NCI-H460 (cell line): ENCODE measurements at places on chromosomes 4 and X. TPM values are rescaled to one million over a fixed set of nuclear protein-coding genes. Genes with fewer than 3 reads are reported as not detected.

Gene NPY1R
- total RNA-seq, result 0.07 TPM in 1 of 2 replicates, not detected in the other

Gene FAM236D
- not detected in 2 replicates for total RNA-seq

Gene BANK1
- total RNA-seq, result 0.05 and 0.12 TPM in 2 replicates

Gene ELOVL6
- 10.2 and 11.9 TPM in 2 replicates for total RNA-seq

Gene PPP2R3B
- total RNA-seq, result 38.1 and 45.3 TPM in 2 replicates

Gene GUCY1B1
- total RNA-seq, result 0.58 and 1.1 TPM in 2 replicates

Gene APELA
- not detected in 2 replicates for total RNA-seq

Gene LAP3
- 60.4 and 63.8 TPM in 2 replicates for total RNA-seq

Gene CDX4
- total RNA-seq, result not detected in 2 replicates

Gene F8A3
- 0.30 and 1.0 TPM in 2 replicates for total RNA-seq

Gene NAA11
- total RNA-seq, result not detected in 2 replicates

Gene PDLIM3
- 7.8 and 10.9 TPM in 2 replicates for total RNA-seq

Gene SPANXA1
- total RNA-seq, result not detected in 2 replicates

Gene ZFYVE28
- total RNA-seq, result 7.1 and 10.0 TPM in 2 replicates

Gene CLGN
- total RNA-seq, result 69.0 and 74.9 TPM in 2 replicates

Gene FRMD7
- not detected in 2 replicates for total RNA-seq

Gene PRR32
- total RNA-seq, result not detected in 2 replicates

Gene PNCK
- 0.42 and 0.69 TPM in 2 replicates for total RNA-seq

Gene PNMA6A
- 1.7 and 2.9 TPM in 2 replicates for total RNA-seq

Gene CT45A10
- not detected in 2 replicates for total RNA-seq

Gene FGF16
- not detected in 2 replicates for total RNA-seq

Gene CNGA1
- 0.25 and 0.43 TPM in 2 replicates for total RNA-seq

Gene MAGEC3
- not detected in 2 replicates for total RNA-seq

Gene WDR1
- 95.8 and 105 TPM in 2 replicates for total RNA-seq

Gene SMIM31
- total RNA-seq, result 0.10 TPM in 1 of 2 replicates, not detected in the other

Gene OPRPN
- total RNA-seq, result not detected in 2 replicates

Gene GPR119
- total RNA-seq, result not detected in 2 replicates

Gene SOX3
- total RNA-seq, result not detected in 2 replicates

Gene MAGEB4
- not detected in 2 replicates for total RNA-seq

Gene ZBTB33
- total RNA-seq, result 21.9 and 24.4 TPM in 2 replicates

Gene SHOX
- total RNA-seq, result not detected in 2 replicates

Gene PRPS2
- 55.0 and 55.9 TPM in 2 replicates for total RNA-seq
